ENCODE measurements at places on chromosomes 7 and 10. TPM values are rescaled to one million over a fixed set of nuclear protein-coding genes. Genes with fewer than 3 reads are reported as not detected.

GJD4 gene
- total RNA-seq: not detected

CYP2C19 gene
- total RNA-seq: not detected

AGBL3 gene
- 1.1 TPM for total RNA-seq

AVPI1 gene
- total RNA-seq: 16.1 TPM

RSPH10B2 gene
- not detected for total RNA-seq

ASB15 gene
- not detected for total RNA-seq

CUZD1 gene
- total RNA-seq: not detected

RSPH10B gene
- not detected for total RNA-seq

FAM25A gene
- not detected for total RNA-seq

TRIM50 gene
- not detected for total RNA-seq

ZNRF2 gene
- total RNA-seq: 23.9 TPM

CYP3A4 gene
- not detected for total RNA-seq

TLX1 gene
- total RNA-seq: not detected

CNPY1 gene
- not detected for total RNA-seq

MMRN2 gene
- total RNA-seq: 15.0 TPM

- DNase-seq: no peak
Measured at GRCh38 chr7:91329571-91329970, 65.3 kb downstream of the FZD1 start.

GRCh38 chr10:4181081-4181480 lies 396.1 kb upstream of the KLF6 start:
- DNase-seq: no peak

- no peak for DNase-seq
Measured at GRCh38 chr10:91349381-91349780, 60.8 kb upstream of the HECTD2 start.

DNA sequence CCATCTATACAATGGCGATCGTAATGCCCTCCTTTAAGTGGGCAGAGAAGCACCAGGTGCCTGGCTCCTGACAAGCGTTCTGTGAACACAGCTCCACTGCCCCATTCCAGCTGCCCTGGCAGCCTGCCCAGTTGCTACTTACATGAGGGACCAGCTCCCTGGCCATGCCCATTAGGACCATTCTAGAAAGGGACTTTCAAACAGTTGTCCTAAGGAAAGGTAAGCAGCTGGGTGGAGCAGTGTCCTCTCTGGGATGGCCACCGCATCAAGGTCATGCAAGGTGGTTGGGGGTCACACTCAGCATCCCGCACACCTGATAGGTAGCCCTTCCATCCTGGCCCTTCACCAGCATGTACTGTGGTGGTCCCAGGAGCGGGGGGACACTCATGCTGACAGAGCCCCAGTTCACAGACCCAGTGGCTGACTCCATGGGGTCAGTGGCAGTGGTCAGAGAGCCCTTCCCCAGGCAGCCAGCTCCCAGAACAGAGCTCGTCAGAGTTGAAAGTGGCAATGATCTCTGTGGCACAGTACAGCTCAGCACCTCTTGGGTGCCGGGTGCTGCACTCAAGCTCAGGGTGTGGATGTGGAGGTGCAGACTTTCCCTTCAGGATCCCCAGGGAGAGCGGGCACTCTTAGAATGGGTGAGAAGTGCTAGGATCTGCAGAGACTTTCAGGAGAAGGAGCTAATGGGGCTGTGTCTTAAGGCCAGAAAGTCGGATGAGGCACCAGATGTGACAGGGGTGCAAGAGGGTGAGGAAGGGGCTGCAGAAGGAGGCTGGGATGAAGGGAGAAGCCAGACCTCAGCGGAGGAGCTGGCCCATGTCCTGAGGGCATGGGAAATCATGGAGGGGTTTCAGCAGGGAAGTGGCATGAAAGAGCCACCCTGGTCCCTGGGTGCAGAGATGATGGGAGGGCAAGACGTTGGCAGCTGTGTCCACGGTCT lies 10.9 kb downstream of the MMRN2 start:
- peak; percentile 81 for DNase-seq

DNA sequence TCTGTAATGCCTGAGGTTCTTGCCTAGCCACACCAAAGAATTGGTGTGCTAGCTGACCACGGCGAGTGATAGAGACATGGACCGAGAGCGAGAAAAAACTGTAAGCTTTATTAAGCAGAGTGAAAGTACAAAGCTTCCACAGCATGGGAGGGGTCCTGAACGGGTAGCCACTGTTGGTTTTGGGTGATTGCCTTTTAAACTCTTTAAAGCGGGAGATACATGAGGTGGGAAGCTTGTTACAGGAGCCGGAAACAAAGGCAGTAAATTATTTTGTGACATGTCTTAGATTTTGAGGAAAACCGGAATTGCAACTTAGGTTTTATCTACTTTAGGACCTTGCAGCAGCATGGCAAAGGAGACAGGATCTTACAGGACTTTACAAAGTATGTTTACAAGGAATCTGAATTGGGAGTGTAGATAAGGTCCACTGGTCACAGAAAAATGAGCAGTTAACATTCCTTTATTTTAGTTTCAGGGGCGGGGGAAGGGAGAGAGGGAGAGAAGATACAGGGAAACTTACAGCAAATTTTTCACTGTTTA lies 252.7 kb upstream of the MBL2 start:
- no peak for DNase-seq

GRCh38 chr10:113297226-113297625 lies 255.6 kb upstream of the HABP2 start:
- DNase-seq: no peak

DNA sequence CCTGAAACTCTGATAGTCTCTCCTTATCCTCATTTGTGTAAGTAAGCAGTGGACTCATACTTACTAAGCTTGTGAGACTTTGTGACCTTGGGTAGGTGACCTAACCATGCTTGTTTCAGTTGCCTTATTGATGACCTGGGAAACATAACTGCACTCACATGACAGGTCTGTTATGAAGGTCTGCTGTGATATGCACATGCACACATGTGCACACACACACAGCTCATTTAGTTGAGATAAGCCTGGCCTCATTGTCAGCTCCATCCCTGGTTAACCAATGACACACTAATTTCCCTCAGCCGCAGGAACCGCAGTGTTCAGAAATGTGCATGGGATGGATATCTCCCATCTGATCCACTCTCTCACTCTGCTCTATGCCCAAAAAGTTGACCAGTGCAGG lies 177.2 kb downstream of the GPAM start:
- DNase-seq: no peak

GRCh38 chr7:85164376-85164775 lies 22.5 kb downstream of the SEMA3D start:
- DNase-seq: no peak

- no peak for DNase-seq
Measured at GRCh38 chr7:12893292-12893691, 205.9 kb downstream of the ARL4A start.

DNA sequence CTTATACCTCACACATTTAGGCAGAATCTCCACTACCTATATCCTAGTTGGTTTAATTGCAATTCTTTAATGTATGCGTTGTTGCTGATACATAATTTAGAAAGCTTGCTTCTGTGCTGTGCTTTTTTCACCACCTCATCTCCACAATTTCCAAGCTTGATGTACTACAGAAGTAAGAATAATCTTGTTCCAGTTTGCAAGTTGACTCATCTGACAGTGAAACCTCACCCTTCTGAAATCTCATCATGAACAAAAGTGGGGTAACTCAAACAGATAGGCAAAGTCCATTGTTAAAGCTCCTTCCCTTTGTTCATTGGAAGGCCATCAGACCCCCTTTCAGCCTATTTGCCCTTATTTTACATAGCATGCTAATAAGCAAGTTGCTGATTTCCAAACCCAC lies 13.6 kb downstream of the EIF4EBP2 start:
- DNase-seq: no peak

GRCh38 chr10:131071721-131072120 lies 239.8 kb downstream of the TCERG1L start:
- no peak for DNase-seq

- DNase-seq: no peak
Measured at GRCh38 chr7:156327474-156327873, 313.1 kb upstream of the RNF32 start.

GRCh38 chr7:139777133-139777891 lies 486 bp downstream of the HIPK2 start:
- peak; percentile 67 for DNase-seq

GRCh38 chr7:17152721-17153120 lies 145.7 kb upstream of the AHR start:
- no peak for DNase-seq

GRCh38 chr10:5840314-5841307 lies 27.4 kb upstream of the GDI2 start:
- no peak for DNase-seq

DNA sequence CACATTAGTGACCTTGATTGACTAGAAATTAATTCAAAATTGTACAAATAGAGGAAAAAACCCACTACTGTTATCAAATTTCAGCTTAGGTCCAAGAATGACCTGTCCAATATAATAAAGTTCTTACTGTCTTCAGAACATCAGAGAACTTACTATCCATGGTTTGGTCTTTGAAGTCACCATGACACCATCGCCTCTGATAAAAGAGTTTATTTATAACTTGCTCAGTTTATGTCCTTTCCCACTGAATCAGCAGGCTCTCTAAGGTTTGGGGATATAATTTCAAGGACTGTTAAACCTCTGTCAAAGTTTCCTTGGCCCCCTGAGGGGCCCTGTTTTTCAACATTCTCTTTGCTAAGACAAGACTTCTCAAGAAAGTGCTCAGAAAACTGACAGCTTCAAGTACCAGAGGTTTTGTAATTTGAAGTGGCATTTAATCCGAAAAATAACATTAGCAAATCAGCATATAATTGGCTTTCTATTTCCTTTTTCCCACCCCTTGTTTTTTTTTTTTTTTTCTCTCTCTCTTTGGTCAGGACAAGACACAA lies 191.7 kb upstream of the FERD3L start:
- no peak for DNase-seq

- no peak for DNase-seq
Measured at GRCh38 chr10:87921931-87922688, 58.7 kb downstream of the PTEN start.

- DNase-seq: no peak
Measured at GRCh38 chr7:150337659-150338081, 3.8 kb downstream of the RARRES2 start.

DNA sequence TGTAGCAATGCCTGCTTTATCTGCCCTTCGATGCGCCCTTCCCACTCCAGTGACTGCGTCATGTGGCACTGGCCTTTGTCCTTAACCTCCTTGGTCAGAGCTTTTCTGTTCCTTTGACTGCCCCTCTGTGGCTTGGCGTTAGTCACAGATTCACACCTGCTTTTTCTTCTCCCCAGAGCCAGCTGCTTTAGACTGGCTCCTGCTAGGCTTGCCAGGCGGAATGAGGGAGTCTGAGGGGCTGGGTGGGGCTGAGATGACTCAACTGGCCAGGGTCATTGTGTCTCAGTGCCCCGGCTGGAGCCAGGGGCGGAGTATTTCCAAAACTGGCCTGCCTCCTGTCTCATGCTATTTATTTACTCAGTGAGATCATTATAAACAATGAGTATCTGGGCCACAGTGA lies 194.1 kb downstream of the EMX2 start:
- DNase-seq: no peak

GRCh38 chr10:129914153-129914855 lies 49.8 kb downstream of the EBF3 start:
- DNase-seq: no peak

DNA sequence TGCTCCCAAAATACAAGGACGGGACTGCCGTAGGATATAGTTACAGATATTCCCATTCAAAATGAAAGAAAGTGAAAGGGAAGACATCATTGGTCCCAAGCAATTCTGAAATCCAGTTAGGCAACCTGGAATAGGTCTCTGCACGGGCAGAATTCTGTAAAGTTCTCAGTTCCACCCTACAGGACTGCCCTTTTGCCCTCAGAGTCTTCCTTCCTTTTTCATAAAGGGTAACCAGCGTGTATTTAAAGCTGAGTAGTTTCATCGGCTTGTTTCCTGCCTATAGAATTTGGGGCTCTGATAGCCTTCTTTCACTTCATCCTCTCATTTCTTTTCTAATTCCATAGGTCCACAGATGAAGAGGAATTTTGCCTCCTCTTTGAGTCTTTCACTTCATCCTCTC lies 20.0 kb downstream of the COPG2 start:
- DNase-seq: no peak

Measured in sigmoid colon (tissue), 7 donors.